ENCODE measurements at places on chromosomes 1 and 21.
A peak's percentile ranks its signal among the peaks of the same experiment; 100 is the strongest.

DNA sequence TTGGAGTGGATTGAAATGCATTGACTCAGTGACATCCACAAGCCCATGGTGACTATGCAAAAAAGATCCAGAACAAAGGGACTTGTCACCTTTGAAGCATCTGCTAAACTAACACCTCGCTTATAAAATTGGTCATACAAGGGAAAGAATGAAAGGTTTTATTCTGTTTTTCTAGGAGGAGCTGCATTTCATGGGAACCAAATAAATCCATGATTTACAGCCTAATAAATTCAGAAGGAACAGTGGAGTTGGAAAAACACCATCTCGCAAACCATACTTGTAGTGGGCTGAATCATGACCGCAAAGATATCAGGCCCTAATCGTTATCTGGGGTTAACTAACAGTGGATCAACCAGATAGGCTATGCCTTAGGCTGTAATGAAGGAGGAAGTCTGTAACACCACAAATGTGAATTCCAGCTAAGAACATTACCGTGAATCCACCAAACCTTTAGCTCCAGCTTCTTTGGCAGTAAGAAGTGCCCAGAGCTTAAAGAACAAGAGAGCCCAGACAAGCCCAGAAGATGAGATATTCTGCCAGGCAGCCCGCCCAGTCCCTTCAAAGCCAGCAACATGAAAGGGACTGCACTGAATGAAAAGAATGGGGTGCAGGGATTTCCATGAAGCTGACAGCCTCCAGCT, 27.4 kb downstream of the RSPH1 start:
- DNase-seq: no peak

DNA sequence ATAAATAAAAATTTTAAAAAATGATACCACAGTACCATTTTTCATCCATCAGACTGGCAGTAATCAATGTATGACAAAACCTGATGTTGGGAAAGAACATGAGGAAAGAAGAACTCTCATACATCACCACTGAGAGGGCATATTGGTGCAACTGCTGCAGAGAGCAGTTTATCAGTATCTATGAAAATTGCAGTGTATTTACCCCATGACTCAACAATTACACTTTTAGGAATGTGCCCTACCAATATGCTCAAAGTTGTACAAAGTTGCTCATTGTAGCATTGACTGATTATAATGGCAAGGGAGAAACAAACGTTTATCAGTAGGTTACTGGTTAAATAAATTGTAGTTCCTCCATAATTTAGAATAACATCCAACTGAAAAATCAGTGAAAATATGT, 36.7 kb downstream of the CATSPERE start:
- no peak for DNase-seq

DNA sequence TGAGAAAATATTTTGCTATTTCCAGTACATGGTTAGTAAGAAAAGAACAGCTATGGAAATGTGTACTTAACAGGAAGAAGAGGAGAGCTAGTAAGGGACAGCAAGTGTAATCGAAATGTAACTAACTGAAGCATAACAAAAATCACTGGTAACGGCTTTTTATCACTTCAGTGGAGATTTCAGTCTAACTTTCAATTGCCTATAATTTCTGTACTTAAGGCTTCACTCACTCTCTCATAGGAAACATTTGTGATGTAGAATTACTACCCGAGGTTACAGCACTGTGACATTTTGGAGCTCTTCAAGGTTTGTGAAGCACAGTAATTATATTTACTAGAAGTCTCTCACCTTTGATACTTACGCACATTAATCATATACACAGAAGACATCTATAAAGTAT, 1119.1 kb downstream of the AMY1C start:
- DNase-seq: no peak

DNA sequence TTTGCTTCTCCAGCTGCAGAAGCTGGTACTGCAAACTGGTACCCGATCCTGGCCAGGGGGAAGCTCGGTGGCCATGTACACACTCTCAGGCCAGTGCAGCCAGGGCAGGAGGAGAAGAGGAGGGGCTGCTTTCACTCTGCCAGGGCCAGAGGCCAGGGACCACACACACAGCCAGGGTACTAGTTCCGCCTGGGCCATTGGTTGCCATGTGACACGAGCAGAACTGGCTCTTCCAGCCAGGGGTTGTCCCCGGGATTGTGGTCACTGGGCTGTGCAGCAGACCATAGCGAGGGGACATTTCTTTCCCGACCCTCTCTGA, 3.7 kb upstream of the SHISAL2A start:
- DNase-seq: no peak

GRCh38 chr1:152047730-152048415, 11.1 kb upstream of the S100A11 start:
- DNase-seq: no peak

DNA sequence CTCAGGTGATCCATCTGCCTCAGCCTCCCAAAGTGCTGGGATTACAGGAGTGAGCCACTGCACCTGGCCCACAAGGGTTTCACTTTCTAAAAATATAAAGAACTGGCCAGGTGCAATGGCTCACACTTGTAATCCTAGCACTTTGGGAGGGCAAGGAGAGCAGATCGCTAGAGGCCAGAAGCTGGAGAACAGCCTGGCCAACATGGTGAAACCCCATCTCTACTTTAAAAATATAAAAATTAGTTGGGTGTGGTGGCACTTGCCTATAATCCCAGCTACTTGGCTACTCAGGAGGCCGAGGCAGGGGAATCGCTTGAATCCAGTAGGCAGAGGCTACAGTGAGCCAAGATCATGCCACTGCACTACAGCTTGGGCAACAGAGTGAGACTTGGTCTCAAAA, 25.7 kb downstream of the MRPL39 start:
- no peak for DNase-seq

DNA sequence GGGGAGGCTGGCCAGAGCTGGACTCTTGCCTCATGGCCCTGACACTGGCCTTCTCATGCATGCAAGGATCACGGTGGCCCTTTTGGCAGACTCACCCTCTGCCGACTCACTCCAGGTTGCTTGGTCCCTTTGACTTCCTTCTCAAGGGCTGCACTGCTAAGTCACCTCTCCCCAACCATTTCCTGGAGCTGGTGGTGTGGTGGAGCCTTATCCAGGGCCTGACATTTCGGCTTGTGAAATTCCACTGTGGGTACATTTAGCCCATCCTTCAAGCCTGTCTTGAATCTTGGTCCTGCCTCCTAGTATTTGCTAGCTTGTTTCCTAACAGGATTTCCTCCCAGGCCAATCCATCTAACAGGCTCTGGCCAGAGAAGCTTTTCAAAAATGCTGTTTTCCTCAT, 52.6 kb upstream of the JUN start:
- DNase-seq: no peak

DNA sequence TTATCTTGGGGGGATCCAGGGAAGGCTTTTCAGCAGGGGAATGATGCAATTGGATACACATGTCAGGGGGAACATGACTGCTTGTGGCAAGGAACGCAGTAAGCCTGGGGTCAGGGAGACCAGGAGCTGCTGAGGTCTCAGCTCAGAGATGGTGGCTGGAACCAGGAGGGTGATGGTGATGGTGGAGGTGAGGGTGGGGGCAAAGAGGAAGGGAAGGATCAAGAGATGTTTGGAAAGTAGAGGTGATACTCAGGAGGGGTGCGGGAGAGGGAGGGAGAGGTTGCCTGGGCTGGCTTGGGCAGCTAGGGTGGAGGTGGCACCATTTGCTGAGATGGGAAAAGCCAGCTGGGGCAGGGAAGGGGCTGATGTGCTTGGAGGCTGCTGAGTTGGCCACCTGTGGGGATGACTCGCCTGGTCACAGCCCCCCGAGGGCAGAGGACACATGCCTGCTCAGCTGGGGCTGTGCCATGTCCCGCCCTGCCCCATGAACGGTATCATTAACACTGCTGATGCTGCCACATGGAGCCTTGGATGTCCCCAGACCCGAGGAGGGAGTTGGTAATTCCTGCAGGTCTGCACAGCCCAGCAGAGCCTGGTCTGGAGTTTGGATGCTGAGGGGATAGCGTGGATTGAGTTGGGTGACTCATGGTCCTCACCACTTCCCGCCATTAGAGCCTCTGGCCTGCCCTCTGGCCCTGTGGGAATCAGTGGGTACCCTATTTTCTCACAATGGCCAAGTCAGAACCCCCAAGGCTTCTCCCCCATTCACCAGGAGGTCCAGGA, 6.3 kb upstream of the PADI1 start:
- no peak for DNase-seq

GRCh38 chr1:31033598-31033997, 31.9 kb downstream of the PUM1 start:
- DNase-seq: no peak

DNA sequence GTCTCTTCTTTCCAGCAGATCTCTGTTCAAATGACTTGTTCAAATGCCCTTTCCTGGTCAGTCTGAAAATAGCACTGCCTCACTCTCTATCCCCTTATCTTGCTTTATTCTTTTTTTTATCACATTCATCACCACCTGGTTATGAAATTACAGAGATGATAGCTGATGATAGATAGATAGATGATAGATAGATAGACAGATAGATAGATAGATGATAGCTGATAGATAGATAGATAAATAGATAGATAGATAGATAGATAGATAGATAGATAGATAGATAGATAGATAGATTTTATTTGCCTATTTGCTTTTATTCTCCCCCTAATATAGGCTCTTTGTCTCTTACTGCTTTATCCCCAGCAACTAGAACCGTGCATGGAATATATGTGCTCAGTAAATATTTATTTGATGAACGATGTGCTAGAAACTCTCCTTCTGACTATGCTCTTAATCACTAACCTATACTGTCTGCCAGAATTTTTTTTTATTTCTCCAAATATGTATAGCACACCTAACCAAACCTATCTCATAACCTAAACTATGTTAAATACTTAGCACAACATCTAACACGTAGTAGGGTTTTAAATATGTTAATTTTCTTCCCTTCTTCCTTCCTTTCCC, 372.8 kb upstream of the DUSP10 start:
- no peak for DNase-seq

GRCh38 chr1:63829349-63830327, 55.8 kb downstream of the ROR1 start:
- DNase-seq: no peak

DNA sequence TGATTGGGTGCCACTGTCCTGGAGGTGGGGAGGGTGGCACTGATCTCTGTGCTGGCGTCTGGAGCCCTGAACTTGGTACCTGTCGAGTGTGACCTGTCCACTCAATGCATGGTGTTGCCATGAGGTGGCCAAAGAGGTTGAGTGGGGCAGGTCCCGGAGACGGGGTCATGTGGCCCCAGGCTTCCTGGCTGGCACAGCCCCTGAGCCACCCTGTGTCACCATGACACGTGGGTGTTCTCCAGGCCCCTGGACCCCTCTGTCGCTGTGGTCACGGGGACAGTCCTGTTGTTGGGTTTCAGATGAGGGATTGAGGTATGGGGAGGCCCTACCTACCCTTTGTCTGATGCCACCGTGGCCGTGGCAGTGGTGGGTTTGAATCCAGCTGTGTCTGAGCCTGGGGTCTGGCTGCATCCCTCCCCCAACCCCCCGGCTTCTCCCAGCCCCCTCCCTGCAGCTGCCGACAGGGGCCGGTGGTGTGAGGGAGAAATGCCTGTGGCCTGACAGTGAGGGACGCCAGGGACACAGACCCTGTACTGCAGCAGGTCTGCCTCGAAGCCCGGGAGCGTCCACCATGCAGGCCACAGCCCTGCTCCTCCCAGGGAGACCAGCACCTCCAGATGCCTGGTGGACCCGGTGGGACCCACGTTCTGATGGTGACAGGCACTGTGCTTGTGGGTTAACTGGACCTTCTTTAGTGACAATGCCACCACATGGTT, 12.0 kb downstream of the TRPM2 start:
- DNase-seq: no peak

- DNase-seq: no peak
Measured at GRCh38 chr1:192516776-192517297, 58.7 kb upstream of the RGS1 start.

DNA sequence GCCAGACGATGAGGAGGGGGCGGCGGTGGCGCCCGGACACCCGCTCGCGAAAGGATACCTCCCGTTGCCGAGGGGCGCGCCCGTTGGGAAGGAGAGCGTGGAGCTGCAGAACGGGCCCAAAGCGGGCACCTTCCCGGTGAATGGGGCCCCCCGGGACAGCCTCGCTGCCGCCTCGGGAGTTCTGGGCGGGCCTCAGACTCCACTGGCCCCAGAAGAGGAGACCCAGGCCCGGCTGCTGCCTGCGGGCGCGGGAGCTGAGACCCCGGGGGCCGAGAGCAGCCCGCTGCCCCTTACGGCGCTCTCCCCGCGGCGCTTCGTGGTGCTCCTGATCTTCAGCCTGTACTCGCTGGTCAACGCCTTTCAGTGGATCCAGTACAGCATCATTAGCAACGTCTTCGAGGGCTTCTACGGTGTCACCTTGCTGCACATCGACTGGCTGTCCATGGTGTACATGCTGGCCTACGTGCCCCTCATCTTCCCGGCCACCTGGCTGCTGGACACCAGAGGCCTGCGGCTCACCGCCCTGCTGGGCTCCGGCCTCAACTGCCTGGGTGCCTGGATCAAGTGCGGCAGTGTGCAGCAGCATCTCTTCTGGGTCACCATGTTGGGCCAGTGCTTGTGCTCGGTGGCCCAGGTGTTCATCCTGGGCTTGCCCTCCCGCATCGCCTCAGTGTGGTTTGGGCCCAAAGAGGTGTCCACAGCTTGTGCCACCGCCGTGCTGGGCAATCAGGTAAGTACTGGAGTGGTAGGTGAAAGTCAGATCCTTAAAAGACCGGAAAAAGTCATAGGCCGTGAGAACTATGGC, 588 bp downstream of the FLVCR1 start:
- no peak for DNase-seq

- peak; percentile 92 for DNase-seq
Measured at GRCh38 chr1:147640553-147641165, 29.7 kb downstream of the ACP6 start.

GRCh38 chr1:6831366-6831765, 46.1 kb downstream of the CAMTA1 start:
- DNase-seq: no peak

- DNase-seq: no peak
Measured at GRCh38 chr1:57142999-57143398, 177.2 kb upstream of the C8B start.

DNA sequence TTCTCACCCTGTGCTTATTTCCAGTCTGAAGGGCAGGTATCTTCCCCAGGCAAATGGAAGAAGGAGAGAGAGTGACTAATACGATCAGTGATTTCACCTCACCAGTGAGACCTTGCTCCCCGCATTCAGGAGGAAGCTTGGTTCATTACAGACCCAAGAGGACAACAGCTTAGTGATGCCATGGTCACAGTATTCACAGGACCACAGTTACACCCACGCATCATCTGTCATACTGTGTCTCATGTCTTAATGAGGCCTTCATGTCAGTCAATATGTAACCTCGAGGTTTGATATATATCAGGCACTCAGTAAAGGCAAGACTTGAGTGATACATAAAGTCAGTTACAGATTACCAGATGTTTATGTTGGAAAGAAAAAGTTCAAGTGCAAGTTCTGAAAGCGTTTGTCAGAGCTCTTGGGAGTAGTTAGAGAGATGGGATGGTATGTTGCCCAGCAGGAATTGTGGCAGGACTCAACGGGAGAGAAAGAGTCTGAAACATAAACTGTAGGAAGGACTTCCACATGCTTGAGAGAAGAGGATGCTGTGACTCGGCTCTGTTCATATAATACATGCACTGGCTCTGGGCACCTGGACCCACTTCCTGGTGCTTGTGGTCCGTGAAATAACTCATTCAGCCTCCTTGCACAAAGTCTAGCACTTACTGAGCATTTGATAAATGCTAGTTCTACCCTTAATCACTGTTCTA, 33.3 kb downstream of the GNPAT start:
- no peak for DNase-seq

All from NCI-H187 (cell line).